ENCODE measurements at places on chromosomes 12 and 14. TPM values are rescaled to one million over a fixed set of nuclear protein-coding genes. Genes with fewer than 3 reads are reported as not detected.

Gene LRFN5
- polyA plus RNA-seq: 7.0 TPM

Gene PLBD1
- polyA plus RNA-seq: 22.4 TPM

Gene TMEM132C
- polyA plus RNA-seq: 4.1 TPM

Gene PZP
- 0.46 TPM for polyA plus RNA-seq

Gene TROAP
- polyA plus RNA-seq: 15.7 TPM

DNA sequence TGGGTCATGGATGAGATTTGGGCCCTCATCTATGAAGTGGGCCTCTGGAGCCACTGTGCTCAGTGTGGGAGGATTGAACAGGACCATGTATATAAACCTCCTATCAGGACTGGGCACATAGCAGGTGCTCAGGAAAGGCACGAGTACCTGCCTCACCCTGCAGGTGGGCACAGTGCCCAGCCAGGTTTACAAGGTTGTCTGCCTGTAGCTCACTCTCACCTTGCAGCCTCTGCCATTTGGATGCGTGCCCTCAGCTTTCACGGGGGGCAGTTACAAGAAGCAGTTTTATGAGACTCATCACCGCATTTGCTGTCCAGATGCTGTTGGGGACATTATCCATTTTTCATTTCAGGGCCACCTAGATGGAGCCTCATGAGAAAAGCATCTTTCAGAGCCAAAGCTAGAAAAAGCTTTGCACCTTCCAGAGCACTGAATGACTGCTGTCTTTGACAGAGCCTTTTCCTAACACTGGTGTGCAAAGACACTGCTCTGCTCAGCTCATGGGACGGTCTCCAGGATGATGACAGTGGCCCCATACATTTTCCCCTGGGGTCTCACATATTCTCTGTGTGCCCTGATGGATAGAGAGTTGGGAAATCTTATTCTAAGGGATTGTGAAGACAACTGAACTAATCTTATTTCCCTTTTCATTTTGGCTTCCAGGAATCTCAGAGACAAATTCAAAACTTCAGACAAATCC, 327.5 kb upstream of the RTL1 start:
- no peak for DNase-seq

DNA sequence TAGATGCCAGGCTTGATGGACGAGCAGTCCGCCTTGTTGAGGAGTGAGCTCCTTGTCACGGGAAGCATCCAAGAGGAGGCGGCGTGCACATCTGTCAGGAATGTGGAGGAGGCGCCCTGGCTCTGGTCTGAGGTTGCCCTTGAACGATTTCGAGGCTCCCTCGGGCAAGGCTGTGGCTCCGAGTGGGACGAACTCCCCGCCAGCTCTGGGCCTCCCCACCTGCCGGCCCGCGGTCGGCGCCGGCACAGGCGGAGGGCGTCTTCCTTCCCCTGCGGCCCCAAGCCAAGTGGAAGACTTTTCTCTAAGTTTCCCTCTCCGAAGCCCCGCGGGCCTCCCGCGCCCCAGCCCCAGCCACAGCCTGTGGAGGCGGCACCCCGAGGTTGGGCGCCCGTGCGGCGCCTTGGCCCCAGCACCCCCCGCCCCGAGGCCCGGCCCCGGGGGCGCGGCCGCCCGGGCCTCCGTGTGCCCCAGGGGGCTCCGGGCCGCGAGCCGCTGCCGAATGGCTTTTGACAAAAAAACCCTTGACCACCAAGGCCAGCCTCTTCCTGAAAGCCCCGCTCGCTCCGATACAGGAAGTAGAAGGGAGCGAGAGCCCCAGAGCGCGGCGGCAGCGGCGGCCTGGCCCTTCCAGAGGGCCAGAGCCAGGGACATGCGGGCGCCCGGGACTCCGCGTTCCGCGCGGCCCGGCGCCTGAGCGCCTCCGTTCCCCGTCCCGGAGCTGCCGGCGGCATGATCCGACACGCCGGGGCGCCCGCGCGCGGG, at the start of gene RIN3:
RIN3 (plus strand) TSS at position 578 of the 762 bp plus-strand sequence; CDS start at position 730, 152 bp downstream.
- peak; percentile 55 for DNase-seq

DNA sequence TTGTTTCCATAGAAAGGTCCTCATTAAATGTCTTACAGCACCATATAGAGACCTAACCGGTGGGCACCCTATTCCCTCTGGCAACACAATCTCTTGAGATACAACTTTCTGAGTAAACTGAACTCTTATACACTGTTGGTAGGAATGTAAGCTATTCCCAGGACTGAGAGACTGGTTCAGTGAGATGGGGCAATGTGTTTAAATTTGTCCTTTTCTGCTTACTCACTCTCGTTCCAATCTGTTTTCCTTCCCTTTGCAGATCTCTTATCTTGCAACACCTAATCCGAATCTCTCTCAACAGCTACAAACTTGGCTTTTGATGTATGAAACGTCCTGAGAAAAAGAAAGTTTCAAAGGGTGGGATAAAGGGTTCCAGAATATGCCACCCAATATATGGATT, 26.1 kb upstream of the ETV6 start:
- DNase-seq: no peak

- no peak for DNase-seq
These were observed 78.5 kb downstream of the DICER1 start for GRCh38 chr14:95078867-95079266.

- peak; percentile 78 for DNase-seq
These were observed 187.9 kb downstream of the EPS8 start for GRCh38 chr12:15601210-15601800.

DNA sequence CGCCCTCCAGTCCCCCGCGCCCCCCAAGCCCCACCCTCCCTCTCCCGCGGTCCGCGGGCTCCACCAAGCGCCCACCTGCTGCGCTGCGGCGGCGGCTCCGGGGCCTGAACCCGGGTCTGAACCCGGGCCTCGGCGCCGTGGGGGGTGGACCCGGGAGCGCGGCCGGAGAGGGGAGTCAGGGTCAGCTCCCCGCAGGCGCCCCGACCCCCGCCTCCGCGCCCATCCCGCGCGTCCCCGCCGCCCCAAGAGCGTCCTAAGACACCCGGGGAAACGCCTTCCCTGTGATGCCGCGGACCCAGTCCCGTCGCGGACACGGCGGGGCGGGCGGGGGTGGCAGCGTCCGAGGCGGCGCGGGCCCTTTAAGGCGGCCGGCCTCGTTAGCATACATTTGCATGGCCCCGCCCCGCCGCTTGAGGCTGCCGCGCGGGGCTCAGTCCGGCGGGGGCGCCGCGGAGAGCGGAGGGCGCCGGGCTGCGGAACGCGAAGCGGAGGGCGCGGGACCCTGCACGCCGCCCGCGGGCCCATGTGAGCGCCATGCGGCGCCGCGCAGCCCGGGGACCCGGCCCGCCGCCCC, at the start of gene MMP17:
MMP17 (plus strand) TSS at position 433 of the 574 bp plus-strand sequence; CDS start at position 535, 102 bp downstream.
- DNase-seq: peak; percentile 65

- DNase-seq: no peak
These were observed 19.2 kb downstream of the XRCC3 start for GRCh38 chr14:103696070-103696402.

DNA sequence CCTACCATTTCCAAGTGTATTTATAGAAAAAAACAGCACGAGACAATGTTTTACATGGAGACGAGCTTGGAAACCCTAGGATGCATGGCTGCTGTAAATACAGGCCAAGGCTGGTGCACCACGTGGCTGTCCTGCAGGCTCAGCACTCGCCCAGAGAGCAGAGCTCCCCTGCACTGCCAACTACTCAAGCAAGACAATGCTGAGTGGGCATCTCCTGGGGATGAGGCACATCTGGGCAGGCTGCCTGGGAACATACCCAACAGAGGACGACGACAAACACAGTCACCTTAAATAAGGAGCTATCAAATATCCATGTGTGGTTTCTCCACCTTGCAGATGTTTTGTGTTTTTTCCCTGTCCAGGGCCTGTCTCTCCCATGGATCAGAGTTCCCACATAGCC, 128.3 kb upstream of the PRMT8 start:
- DNase-seq: no peak

DNA sequence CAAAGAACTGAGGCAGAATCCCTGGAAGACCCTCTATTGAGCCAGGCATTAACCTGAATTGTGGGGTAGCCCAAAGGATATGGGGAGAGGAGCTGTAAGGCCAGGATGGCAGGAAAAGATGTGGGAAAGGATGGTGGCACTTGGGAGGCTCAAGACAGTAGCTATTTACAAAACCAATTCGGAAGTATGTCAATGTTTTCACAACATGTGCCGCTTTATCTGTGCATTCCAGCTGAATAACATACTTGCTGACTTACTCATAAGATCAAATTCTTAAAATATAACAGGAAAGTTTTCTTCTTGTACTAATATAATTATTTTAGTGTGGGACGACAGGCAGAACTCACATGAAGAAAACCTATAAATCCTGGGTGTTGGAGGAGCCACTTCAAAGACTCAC, 10.6 kb downstream of the BBS10 start:
- DNase-seq: no peak

- peak; percentile 45 for DNase-seq
These were observed 1096.5 kb upstream of the TMEM132C start for GRCh38 chr12:127170226-127171180.

GRCh38 chr14:98345161-98345560, 926.8 kb downstream of the BCL11B start:
- DNase-seq: no peak

All from muscle of back (tissue), 13 donors.